ENCODE measurements at places on chromosomes 4 and X.
A peak's percentile ranks its signal among the peaks of the same experiment; 100 is the strongest.

GRCh38 chr4:109691411-109691920 is 11.8 kb downstream of the CASP6 start:
- no peak for DNase-seq

GRCh38 chrX:15114743-15115566 is 154.9 kb downstream of the ASB9 start:
- no peak for DNase-seq

DNA sequence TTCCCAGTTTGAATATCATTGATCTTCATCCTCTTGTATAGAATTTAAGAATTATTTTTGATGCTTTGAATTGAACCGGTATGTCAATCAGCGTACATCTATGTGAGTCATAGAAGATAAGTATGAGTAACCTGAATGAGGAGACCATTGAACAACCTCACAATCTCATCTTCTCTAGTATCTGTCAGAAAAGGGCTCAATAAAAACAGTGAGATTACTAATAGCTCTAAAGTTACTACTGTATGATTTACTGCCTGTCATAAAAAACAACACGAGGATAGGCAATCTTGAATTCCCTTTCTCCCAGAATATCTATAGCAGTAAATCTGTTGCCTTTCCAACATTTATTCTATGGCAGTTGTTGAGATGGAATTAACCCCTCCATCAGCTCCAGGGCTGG is 36.1 kb downstream of the PHOX2B start:
- no peak for DNase-seq

DNA sequence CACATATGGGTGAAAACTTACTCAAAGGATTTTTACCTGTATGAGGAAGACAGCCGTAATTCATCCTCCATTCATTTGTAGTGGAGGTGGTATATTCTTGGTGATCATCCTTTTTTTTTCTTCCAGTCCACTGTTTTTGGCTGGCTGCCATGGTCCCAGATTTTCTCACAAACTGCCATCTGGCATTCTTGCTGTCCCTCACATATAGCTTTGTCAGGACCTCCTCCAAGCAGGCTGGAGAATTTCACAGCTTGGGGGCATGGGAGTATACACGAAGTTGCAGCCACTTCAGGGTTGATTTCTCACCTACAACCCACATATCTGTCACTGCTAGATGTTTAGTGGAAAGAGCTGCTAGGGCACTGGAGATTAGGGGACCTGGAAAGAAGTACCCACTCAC is 401.0 kb downstream of the IL1RAPL1 start:
- peak; percentile 17 for DNase-seq

DNA sequence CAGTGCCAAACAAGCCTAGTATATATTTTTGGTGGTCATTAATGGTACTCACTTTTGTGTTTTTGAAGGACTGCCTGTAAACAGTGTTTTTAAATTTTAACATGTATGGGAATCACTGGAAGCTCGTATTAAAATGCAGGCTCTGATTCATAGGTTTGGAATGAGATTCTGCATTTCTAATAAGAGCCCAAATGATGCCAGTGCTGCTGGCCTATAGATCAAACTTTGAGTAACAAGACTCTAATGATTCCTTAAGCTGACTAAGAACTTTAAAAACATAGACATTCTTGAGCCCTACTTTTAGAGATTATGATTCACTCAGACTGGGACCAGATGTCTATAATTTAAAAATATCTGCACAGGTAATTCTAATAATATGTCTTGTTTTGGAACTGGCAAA is 823.2 kb upstream of the LCORL start:
- DNase-seq = no peak

DNA sequence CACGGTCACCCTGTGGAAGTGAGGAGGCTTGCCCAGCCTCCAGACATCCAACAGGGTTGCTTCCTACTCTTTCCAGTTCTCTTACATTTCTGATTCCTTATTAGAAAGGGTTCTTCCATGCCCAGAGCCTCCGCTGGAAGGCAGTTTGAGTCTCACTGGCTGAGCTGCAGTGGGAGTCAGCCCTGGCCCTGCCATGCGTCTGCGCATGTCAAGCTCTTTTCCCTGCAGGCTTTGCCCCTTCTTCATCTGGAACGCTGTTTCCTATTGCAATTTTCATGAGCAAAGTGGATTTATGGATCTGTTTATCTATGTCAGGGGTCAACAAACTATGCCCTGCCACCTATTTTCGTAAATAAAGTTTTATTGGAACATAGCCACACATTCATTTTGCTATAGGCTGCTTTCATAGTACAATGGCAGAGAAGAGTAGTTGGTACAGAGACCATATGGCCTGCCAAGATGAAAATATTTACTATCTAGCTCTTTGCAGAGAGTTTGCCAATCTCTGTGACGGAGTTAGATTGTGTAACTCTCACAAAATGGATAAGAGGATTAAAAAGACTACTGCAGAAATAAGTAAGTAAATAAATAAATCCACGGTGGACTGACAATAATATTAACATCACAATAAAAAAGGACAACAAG is 3.9 kb upstream of the CHRNA9 start:
- no peak for DNase-seq

GRCh38 chrX:29862126-29862677 is 353.2 kb upstream of the MAGEB2 start:
- DNase-seq = no peak

- no peak for DNase-seq
Measured at GRCh38 chrX:21735038-21735767, 22.7 kb downstream of the SMPX start.

DNA sequence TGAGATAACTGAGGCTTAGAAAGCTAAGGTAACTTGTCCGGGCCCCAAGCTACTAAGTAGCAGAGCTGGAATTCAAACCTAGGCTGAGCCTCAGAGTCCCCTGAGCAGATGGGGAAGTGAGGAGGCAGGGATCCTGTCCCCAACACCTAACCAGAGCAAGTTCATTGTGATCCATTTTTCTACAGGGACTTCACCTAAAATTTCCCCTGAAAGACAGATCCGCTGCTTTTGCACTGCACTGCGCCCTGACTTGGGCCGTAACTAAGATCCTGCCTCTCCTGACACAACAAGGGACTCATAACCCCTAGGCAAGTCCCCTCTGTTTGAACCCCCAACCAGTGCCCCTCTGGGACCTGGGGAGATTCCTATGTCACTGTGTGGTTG is 25.6 kb upstream of the MTM1 start:
- no peak for DNase-seq

GRCh38 chr4:15233264-15233597 is 194.6 kb upstream of the C1QTNF7 start:
- peak; percentile 89 for DNase-seq

DNA sequence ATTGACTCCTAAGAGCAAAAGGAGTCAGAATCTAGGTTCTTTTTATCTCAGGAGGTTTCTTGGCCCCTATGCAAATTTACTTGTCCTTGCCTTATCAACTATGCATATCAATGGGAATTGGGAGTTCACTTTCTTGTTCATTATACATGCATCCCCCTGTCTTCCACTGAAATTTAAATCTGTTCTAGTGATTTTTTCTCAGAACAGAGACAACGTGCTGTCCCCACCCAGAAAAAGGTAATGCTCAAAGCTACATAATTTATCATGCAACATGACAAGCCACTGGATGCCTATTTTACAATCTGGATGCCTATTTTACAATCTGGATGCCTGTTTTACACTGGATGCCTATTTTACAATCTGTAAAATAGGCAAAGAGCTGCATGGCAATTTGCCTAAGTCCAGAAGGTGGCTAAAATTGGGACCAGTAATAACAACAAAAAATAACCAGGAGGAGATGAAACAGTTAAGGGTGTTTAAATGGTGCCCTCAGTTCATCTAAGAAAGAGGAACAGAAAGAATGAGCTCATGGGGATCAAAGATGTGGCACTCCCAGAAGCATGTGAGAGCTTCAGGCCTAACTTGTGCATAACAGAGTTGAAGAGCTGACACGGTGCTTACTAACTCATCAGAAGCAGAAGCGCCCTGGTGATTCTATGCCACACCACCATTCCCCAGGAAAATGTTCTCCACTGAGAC is 537.8 kb upstream of the BOD1L1 start:
- no peak for DNase-seq

GRCh38 chr4:139317635-139318034 is 15.4 kb upstream of the NDUFC1 start:
- no peak for DNase-seq

DNA sequence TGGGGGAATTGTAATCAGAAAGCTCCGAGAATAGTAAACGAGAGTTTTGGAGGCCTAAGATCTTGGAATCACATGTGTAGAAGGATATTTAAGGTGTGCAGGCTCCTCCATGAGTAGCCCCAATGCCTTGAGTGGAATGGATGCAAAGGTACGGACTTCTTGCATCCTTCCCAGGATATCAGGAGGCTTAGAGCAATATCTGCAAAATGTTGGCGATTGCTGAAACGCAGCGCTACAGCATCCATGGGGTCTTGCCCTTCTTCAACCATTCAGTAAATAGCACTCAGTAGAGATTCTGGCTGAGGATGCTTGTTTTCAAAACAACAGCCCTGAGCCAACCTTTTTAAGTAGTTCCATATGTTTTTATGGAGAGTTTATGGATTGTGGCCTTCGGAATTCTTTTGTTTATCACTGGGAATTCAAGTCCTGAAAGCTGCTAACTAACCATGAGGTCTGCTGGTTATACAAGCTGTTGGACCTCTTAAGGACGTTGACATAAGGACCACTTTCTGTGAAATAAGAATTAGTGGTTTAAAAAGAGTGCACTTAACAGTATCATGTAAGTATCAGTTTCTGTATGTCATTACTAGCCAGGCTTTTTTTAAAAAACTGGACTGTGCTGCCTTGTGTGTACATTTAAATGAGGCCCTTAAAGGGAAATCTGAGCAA is 228.8 kb upstream of the PGRMC2 start:
- DNase-seq = peak; percentile 86

DNA sequence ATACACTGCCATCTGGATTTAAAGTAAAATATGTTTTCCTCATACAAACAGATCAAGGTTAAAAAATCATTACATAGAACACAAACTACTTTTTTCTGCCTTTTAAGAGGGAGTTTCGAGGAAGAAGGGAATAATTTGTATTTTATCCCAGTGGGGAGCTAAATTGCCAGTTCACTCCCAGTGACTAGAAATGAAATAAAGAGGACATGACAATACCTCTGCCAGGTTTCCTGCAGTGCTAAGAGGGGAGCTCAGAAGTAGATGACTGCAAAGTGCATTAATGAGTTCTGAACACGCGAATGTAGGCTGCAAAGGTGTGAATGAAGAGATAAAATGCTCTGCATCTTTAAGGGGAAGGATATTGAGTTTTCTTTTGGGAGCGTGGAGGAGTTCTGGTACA is 69.7 kb downstream of the SRPX start:
- no peak for DNase-seq

- peak; percentile 11 for DNase-seq
Measured at GRCh38 chr4:114688059-114688458, 89.5 kb downstream of the UGT8 start.

DNA sequence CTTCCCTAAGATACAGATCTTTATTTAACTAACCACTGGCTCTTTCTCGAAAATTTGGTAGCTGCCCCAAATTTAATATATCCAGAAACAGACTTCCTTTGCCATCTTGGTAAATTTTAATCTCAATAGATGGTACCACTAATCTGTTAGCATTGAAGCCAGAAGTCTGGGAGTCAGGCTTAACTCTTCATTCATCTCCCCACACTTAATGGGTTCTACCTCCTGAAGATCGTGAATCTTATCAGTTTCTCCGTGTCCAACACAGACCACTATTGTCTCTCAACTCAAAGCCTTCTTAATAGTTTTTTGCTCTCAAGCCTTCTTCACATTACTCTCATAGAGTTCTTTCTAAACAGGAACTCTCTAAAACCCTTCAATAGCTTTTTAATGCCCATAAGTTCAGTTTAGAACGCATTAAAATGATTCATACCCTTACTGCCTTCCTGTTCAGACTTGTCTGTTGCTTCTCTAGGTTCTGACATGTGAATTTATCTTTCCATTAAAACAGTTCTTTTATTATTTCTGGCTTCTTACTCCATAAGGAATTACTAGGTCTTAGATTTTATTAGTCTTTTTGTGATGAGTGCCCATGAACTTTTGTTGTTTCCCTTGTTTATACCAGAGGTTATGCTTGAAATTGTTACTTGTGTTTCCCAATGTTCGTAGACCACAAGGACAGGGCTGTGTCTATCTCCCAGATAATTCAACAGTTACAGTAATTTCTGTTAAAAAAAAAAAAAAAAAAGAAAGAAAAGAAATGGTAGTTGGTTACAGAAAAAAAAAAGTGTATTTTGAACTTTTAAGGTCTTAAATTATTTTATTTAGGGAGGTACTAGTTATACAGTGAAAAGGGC is 54.7 kb downstream of the SMARCAD1 start:
- peak; percentile 5 for DNase-seq

DNA sequence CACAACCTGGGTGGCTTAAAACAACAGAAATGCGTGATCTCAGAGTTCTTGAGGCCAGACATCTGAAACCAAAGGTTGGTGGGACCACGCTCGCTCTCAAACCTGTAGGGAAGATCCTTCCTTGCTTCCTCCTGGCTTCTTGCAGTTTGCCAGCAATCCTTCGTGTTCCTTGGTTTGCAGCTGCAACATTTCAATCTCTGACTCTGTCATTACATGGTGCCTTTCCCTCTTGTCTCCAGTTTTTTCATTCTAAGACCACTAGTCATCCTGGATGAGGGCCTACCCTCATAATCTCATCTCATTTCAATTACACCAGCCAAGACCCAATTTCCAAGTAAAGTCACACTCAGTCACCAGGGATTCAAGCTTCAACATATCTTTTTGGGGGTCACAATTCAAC is 388.0 kb downstream of the GPM6A start:
- DNase-seq = no peak

GRCh38 chrX:130024127-130024526 is 41.7 kb downstream of the BCORL1 start:
- DNase-seq = peak; percentile 60

- no peak for DNase-seq
Measured at GRCh38 chr4:967113-968104, 6.0 kb downstream of the DGKQ start.

DNA sequence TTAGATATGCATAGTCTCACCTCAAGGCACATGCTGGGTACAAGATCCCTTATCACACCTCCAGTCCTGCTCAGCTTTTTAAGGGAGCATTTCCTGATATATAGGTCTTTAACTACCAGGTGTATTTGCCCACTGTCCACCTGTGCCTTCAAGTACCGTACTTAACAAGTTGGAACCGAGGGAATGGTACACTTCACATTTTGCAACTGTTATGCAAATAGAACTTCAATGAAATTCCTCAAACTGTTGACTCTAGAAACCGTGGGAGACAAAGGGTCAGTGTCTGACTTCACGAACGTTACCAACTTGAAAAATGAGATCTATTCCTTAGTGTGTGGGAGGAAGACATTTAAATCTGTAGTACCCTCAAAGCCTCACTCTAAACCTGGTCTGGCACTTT is 5.2 kb downstream of the TRIM2 start:
- no peak for DNase-seq

GRCh38 chr4:139453041-139453370 is 915 bp upstream of the RAB33B start:
- no peak for DNase-seq

DNA sequence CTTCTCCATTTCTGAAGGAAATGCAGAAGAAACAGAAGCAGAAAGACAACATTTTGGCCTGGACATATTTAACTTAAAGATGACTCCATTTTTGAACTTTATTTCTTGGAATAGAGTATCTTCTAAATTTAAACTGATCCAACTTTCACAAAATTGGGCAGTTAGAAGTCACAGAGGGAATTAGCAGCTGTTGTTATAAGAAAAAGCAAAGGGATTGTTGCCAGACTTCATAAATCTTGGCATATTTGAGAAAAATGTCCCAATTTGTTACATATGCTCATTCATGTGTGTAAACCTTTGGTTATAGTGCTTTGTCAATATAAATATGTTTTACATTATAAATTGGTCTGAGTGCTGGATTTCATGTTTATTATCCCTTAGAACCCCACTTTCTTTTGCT is 3.4 kb downstream of the GLUD2 start:
- peak; percentile 68 for DNase-seq
